Stomach (tissue), 19 donors: ENCODE measurements at places on chromosomes 3 and 15.

DNA sequence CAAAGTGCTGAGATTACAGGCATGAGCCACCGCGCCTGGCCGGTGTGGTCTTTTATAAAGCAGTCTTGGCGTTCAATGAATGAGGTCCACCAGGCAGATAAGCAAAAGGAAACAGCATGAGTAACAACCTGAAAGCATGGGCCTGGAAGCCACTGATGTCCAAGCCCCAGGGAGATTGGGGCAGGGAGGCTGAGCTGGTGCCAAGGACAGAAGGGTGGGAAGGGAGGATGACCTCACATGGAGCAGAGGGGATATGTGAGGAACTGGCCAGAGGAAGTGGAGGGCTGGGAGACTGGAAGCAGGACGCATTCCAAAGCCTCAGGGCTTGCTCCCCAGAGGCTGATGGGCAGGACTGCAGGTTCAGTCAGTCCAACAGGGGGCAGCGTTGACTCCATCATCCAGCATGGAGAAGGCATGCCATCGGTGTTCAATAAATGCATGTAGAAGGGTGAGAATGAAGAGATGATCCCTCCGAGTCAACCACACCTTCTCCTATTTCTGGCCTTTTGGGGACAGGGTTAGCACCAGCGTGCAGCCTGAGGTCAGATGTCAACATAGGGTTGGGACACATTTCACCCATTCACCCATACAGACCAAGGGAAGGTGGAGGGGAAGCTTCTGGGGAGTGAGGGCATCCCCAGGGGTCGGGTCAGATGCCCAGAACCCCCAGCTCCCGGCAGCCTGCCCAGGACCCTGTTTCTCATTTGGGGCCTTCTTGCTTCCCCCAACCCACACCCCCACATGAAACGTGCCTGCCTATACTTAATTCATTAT, 14.8 kb downstream of the MYL3 start:
- peak; percentile 24 for DNase-seq

DNA sequence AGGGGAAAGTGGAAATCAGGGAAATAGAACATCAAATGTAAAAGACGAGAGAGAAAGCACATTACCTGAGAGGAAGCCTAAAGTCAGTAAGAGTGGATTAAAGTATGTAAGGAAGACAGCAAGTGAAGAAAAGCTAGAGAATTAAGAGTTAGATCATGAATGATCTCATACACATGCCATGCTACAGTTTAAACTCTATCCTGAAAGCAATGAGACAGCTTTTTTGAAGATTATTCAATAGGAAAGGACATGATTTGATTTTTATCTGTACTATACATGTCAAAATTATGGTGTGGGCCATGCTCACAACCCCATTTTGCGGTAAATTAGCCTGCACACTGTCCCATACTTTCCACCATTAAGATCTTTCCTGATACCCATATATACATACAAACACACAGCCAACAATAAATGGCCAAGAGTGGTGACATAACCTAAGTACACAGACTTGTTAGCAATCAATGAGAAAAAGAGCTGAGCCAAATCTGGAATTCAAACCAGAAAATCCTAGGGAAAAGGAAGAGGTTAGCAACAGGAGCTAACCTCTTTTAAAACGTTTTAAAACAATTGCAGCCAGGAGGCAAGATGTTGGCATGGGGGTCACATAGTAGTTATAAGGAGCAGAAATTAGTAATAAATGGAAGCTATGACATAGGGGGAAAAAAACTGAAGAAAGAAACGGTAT, 4.5 kb downstream of the MYO9A start:
- DNase-seq = no peak

DNA sequence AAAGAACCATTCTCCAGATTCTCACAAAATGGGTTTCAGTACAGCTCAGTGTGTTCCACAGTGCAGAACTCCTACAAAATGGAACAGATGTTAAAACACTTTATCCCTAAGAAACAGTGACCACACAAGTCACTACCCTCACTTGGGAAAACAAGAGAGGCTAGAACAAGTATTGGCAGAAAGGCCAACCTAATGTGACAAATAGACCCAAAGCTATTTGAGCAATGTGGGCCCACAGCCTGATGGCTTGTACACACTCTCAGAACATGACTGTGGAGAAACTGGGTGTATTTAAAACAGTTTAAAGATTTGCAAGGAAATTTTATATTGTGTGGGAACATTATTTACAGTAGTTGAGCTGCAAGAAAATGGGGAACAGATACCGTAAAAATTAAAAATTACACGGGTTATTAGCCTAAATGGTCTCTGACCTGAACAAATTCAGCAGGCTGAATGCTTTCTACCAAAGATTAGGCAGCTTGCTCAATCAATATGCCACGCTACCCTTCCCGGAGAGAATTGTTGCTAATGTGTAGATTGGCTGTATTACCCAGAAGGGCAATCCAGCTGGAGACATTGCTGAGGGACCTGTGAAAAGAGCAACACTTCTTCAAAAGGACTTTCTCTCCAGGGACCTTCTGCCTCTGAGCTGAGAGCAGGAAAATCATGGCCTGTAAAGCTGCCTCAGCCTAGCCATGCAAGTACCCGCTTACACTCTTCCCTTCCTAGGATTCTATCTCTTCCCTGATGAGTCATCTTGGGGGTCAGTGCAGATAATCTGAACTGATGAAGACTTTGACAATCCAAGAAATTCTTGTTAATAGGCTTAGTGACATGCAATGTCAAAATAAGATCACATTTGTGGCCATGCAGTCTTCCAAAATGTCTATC, 97.1 kb downstream of the STRIT1 start:
- no peak for DNase-seq

DNA sequence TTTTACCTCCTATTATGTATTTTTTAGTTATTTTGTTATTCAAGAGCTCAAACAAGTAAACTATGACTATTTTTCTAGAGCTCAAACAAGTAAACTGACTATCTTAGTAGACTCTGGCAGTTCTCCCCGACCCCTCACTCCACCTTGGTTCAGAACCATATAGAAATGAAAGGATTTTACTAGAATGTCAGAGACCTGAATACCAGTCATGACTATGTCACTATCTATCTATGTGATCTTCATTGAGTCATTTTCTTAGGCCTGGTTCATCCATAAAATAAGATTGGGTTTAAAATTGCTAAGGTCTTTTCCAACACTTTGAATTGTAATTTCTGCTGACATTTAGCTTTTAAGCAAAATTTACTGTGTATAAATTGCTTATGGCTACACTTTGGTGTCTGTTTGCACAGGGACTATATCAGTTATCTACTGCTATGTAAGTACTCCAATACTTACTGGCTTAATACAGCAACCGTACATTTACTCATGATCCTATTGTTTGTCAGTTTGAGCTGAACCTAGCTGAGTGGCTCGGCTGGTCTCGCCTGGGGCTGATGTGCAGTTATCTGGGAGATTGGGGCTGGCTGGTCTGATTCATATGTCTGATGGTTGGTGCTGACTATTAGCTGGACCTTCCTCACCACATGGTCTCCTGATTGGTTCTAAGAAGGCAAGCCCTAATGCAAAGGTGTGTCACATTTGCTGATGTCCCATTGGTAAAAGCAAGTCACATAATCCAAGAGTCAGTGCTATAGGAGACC, 37.0 kb downstream of the RASA2 start:
- no peak for DNase-seq

DNA sequence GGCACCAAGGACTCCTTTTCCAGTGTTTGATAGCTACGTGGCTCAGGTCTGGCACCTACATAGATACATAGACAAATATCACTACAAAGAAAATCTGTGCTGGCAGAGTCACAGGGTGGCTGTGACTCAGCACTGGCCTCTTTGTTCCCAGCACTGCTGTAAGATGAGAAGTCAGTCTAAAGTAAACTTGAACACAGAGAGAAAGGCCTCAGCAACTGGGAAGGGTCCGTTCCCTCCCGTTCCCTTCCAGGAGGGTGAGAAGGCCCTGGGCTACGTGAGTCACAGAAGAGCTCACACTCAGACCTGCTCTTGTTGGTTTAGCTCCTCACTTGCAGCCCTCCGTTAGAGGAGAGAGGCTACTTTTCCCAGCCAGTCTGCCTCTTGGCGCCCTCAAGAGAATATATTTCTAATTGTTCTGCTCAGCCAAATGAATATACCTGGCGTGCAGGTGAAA, 23.1 kb downstream of the ANXA2 start:
- peak; percentile 90 for DNase-seq

DNA sequence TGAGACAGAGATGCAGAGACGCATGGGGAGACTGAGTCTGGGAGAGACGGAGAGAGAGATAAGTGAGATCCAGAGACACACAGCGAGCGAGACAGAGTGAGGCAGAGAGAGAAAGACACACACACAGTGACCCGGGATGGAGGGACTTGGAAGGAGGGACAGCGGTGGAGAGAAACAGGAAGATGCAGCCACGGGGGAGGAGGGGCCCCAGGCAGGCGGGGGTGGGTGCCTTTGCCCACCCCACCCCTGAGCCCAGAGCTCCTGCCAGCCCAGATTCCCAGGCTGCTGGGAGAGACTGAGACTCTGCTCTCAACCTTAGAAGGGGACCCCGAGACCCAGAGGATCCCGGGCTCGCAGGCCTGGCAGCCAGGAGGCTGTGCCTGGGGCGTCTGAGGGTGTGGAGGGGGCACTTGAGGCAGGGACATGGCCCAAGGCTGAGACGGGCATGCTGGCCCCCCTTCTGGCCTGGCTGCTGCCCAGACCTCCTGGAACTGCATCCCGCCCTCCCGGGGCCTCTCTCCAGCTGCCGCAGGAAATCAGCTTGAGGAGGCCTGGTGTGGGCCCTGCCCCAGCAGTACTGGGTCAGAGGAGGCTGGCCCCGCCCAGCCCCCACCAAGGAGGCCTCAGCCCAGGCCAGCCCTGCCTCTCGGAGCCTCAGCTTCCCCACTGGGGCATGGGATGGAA, 18.1 kb downstream of the H1-8 start:
- peak; percentile 35 for DNase-seq

- DNase-seq = peak; percentile 21
Observed at GRCh38 chr3:67863869-67864268, 209.5 kb upstream of the SUCLG2 start.

GRCh38 chr3:124296406-124296805, 304.5 kb upstream of the ROPN1 start:
- DNase-seq = no peak
